ENCODE measurements at places on chromosomes 13 and 19. TPM values are rescaled to one million over a fixed set of nuclear protein-coding genes. Genes with fewer than 3 reads are reported as not detected.

KIR2DL4 gene
- total RNA-seq: not detected

- DNase-seq: no peak
Observed at GRCh38 chr13:46565808-46566750, 13.1 kb downstream of the LRCH1 start.

GRCh38 chr13:73635166-73635787 lies 498.9 kb downstream of the KLF12 start:
- no peak for DNase-seq

DNA sequence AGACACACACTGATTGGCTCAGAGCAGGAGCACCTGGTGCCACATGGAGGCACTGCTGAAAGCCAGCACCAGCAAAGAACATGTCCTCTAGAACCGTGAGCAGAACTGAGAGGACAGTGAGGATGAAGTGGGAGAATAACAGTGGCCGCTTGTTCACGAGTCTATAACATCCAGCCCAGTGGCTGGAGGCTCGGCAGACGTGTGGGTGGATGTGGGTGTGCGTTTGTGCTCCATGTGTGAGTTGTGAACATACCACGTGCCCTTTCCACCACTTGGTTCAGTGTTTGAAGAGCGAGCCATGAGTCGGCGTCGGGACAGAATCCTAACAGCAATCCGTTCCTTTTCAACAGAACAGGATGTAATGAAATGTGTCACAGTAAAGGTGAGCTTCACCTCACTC lies 113.0 kb downstream of the SOX1 start:
- DNase-seq: no peak

- no peak for DNase-seq
Observed at GRCh38 chr19:17025991-17026658, 485 bp downstream of the CPAMD8 start.

All from NCI-H460 (cell line).